ENCODE measurements at places on chromosomes 4 and X.

DNA sequence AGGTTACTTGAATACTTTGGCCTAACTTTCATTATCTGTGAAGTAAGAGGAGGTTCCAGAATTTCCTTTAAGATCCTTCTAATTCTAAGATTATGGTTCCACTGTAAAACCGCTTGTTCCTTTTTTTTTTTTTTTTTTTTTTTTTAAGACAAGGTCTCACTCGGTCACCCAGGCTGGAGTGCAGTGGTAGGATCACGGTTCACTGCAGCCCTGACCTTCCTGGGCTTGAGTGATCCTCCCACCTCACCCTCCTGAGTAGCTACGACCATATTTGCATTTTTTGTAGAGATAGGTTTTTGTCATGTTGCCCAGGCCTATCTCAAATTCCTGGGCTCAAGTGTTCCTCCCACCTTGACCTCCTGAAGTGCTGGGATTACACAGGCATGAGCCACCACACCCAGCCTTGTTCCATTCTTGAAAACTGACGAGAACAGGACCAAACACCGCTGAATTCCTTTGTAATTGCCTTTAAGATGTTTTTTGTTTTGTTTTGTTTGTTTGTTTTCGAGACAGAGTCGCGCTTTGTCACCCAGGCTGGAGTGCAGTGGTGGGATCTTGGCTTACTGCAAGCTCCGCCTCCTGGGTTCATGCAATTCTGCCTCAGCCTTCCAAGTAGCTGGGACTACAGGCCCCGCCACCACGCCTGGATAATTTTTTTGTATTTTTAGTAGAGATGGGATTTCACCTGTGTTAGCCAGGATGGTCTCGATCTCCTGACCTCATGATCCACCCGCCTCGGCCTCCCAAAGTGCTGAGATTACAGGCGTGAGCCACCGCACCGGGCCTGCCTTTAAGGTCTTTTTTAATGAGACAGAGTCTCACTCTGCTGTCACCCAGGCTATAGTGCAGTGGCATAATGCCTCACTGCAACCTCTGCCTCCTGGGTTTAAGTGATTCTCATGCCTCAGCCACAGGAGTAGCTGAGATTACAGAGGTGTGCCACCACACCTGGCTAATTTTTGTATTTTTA is 6.8 kb downstream of the PDS5A start:
- DNase-seq: no peak

DNA sequence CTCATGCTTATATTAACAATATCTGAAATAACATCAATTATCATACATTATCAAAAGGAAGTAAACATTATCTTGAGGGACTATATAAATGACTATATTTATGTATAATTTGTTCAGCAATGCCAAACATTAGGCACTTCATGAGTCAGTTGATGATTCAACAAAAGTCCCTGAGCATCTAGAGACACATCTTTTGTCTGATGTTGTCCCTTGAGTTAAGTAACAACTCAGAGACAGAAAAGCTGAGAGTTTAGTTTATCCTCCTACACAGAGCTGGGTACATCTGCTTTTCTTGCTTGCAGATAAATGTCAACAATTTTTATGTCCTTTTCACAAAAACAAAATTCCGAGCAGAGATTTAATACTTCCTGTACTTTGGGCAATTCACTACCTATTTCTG is 311.1 kb downstream of the INPP4B start:
- DNase-seq: no peak

DNA sequence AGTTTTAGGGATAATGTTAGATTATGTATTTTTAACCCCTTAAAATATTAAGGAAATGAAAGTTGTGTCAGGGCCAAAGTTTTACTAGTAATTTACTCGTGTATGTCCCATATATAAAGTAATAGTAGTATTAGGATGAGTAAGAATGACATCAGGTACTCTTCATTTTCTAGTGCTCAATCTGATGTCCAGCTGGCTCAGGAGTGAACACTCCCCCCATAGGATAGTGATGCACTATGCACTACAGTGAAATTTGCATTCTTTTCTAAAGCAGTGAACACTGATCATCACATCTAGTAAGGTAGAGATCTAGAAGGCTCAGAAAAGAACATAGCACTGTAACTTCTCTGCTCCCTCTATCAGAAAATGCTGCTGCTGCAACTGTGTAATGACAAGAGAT is 409.7 kb downstream of the GLUD2 start:
- no peak for DNase-seq

DNA sequence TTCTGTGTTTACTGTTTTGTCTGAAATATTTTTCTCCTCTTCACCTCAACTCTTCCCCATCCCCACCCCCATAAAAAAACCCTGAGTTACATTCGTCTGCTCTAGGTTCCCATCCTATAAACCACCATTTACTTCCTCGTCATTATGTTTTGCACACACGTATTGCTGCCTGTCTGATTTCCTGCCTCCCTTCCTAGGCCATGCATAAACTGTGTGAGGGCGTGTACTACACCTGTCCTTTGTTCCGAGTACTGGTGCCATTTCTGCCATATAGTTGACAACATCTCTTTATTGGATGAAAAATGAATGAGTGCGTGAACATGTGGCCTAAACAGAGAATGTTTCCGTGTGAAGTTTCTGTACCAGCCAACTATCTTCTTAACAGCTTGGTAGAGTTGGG is 258.5 kb upstream of the FAT1 start:
- DNase-seq: no peak

- no peak for DNase-seq
Observed at GRCh38 chr4:173436149-173436579, 37.2 kb upstream of the SCRG1 start.

- DNase-seq: no peak
Observed at GRCh38 chr4:43843501-43843900, 605.1 kb downstream of the KCTD8 start.

- DNase-seq: no peak
Observed at GRCh38 chr4:81421346-81422218, 50.1 kb downstream of the RASGEF1B start.

DNA sequence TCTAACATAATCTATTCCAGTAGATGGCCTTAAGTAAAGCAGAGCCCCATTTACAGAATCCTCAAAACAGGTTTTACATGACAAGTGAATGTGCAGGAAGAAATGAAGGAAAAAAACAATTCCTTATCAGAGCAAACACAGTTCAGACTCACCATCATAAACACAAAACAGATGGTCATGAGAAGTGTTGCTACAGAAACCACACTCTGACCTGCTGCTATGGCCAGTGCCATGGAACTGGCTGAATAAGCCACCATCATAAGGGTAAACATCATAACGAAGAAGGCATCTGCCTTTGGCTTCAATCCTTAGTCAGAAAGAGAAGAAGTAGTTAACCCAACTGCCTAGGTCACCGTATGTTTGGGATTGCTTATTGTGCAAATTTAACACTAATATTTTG is 61.1 kb downstream of the ABCG2 start:
- DNase-seq: no peak

DNA sequence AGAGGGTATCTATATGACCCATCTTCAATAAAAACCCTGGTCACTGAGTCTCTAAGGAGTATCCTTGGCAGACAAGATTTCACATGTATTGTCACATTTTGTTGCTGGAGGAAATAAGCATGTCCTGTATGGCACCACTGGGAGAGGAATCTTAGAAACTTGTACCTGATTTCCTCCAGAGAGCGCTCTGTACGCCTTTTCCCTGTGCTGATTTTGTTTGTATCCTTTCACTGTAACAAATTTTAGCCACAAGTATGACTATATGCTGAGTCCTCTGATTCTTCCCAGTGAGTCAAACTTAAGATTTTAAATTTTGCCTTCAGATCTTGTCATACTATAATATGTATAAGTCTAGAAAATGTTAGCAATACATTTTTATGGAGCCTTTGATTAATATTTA is 102.8 kb downstream of the ITIH6 start:
- no peak for DNase-seq

DNA sequence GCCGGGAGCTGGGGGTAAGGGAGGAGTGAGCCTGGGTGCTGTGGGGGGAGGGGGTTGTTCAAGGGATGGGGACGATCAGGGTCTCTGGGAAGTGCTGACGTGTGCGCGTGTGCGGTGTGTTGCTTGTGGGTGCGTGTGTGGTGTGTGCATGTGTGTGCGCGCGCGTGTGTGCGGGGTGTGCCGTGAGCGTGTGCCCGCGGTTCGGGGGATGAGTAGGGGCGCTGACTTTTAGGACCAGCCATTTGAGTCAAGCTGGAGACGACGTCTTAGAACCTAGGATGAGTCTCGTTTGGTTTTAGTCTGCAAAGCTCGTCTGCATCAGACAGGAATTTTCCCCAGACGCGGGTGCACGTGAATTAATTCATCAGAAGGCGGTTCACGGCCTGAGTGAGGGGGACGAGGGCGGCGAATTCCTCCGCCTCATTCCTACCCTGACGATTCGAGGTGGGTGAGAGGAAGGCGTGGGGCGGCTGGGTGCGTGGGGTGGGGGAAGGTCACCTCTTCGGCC is 950 bp upstream of the TMEM271 start:
- DNase-seq: no peak

DNA sequence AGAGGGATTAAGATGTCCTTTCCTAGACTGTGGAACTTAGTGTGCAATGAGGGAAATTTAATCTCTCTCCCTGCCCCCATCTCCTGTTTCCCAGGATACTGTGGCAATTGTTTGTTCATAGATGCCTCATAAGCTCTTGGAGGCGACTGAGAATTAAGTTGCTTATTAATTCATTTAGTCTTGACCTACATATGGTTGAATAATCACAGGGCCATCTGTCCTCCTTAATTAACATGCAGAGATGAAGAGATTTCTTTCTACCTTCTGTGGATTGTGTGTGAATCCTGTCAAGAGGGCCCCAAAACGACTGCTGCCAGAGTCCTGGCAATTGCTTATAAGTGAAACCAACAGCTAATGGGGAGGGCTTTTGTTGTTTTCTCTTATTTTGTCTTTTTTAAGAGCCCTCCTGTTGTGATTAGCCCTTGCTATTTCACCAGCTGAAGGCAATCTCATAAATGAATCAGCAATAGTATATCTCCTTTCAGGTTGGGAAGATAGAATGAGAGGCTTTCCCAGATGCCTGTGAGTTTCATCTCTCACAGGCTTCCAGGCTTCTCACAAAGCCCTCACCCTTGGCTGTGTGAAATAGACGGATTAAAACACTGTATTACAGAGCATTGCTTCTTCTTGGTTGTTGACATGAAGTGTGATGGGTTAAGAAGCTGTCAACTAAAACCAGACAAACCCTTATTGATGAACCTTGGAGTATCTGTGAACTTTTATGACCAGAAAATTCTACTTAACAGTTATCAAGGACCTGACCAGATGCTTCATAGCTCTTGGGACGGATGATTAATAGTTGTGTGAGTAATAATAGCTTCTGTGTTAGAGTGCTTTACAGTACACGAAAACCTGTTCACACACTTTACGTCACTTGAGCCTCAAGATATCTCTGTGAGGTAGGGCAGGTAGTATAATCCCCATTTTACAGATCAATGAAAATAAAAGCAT is 58.5 kb downstream of the PGRMC2 start:
- no peak for DNase-seq

DNA sequence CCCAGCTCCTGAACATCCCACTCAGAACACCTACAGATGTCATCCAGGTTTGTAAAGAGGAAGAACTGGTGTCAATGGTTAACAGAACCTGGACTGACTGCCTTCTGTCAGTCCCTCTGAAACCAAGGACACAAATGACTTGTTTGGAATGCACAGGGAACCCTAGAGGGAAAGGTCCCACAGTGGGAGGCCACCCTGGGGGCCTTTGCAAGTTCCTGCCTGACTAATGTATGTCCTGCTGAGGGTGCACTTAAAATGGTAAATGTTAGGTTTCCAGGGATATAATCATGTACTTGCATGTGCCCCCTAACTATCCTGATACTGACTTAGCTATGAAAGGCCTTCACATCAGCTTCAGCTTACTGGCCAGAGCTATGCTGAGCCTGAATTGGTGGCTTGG is 15.0 kb upstream of the XAGE2 start:
- no peak for DNase-seq

DNA sequence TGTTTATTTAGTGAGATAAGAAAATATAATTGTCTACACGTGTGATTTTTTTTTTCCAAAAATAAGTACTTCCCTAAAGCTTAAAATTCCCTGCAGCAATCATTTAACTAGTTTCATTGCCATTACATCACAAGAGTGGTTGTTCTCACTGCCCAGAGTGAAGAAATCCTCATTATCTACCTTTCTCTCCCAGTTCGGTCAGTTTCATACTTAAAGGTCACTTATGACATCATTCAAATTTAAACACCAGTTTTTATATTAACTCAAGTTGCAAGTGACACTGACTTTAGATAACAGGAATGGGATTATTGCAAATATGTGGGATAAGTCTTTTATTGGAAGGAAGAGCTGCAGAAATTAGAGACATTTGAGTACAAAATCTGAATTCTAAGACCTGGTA is 1699.8 kb upstream of the IGFBP7 start:
- no peak for DNase-seq

DNA sequence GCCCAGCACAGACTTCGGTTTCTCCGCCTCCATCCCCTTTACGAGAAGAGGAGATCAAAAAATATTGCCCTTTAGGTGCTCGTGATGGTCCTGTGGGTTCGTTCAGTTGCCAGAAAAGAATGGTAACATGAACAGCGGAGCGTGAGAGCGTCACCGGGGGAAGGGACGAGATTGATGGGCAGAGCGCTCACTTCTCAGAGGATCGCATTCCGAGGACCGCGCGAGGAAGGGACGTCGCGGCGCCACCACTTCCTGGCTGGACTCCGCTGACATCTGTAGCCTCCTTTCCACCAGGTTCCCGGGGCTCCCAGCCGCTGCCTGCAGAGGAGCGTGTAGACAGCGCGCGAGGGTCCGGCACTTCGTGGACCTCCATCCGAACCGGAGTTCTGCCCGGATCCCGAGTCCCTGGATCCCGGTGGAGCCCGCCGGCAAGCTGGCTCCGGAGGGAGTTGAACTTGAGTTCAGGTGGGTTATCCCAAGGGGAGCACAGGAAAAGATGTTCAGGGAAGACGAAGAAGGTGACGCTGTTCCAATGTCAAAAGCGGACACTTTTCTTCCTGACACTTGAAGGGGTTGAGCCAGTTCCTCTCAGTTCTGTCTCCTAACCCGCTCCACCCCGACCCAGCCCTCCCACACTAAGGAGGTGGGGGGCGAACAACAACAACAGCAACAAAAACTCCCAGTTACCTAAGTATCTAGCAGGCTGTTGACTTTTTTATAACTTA is 484 bp downstream of the GALNTL6 start:
- no peak for DNase-seq

- DNase-seq: peak; percentile 19
Observed at GRCh38 chrX:25144043-25144940, 128.5 kb upstream of the ARX start.

GRCh38 chr4:86586160-86586572 is 7.9 kb upstream of the PTPN13 start:
- no peak for DNase-seq

GRCh38 chr4:104129243-104129642 is 365.5 kb downstream of the CXXC4 start:
- no peak for DNase-seq

- DNase-seq: no peak
Observed at GRCh38 chr4:75561789-75562188, 5.9 kb downstream of the ODAPH start.

GRCh38 chrX:44245733-44246132 is 97.7 kb downstream of the EFHC2 start:
- DNase-seq: no peak

DNA sequence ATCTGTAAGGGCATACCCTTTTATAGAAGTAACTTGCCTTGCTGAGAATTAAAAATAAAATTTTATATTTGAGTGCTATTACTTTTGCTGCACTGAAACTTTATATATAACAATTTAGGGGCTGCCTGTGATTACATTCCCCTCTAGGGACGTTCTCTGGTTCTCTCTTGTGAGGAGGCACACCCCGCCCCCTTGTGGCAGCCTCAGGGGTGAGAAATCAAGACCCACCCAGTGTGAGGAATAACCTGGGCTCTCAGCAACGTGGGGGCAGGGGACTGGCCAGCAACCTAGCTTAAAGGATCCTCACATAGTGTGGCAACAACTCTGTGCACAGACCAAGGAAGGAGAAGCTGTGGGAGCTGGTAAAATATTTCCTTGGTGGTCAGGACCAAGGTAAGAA is 43.7 kb downstream of the MAGEA9 start:
- DNase-seq: no peak

Measured in stimulated activated CD4-positive, alpha-beta T cell treated with anti-CD3 and anti-CD28 coated beads, TNF-alpha, amount 100 ng/mL, for 24 hours (primary cell).